ENCODE measurements at places on chromosomes 1 and 21. TPM values are rescaled to one million over a fixed set of nuclear protein-coding genes. Genes with fewer than 3 reads are reported as not detected.

Gene NES
- total RNA-seq: 1.5 TPM

Gene F5
- total RNA-seq: not detected

Gene ALPL
- total RNA-seq: 8.0 TPM

Gene DPT
- total RNA-seq: 2.4 TPM

Gene FAM43B
- under 0.01 TPM for total RNA-seq

Gene KRTAP11-1
- total RNA-seq: not detected

Gene ITLN2
- not detected for total RNA-seq

Gene F3
- 7.4 TPM for total RNA-seq

Gene FABP3
- total RNA-seq: 38.0 TPM

Gene LRRIQ3
- total RNA-seq: 0.59 TPM

Gene OR6Y1
- not detected for total RNA-seq

Data from osteoblast (primary cell).